ENCODE measurements at places on chromosomes 7 and 10.

- DNase-seq = no peak
Observed at GRCh38 chr7:150471886-150472285, 21.5 kb downstream of the GIMAP8 start.

DNA sequence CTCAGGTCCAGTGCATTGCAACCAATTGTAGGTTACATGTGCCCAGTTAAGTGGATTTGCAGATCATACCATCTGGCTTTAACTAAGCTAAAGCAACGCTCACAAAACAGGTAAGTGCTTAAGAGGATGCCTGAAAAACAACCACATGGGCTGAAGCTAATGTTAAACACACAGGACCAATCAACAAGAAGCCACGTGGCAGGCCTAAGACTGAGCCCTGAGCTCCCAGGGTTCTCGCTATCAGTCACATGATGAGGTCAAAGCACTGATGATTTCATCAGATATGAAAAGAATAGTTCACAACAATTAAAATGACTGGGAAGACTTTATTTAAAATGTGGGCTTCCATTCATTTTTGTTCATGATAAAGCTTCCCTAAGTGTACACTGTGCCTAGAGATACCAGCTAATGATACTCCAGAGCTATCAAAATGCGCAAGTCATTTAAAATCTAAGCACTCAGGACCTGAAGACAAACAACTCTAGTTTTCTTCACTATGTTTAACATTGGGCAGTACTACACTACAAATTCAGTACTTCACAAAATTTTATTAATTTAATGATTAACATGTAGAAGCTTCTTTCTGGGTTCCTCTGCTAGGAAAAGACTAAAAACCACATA, 90.6 kb downstream of the PIP4K2A start:
- DNase-seq = no peak

GRCh38 chr7:46784732-46785131, 797.2 kb downstream of the TNS3 start:
- DNase-seq = no peak

- DNase-seq = no peak
Observed at GRCh38 chr7:114959931-114960330, 38.0 kb downstream of the MDFIC start.

- DNase-seq = no peak
Observed at GRCh38 chr7:36396150-36396549, 6.5 kb downstream of the ANLN start.

- no peak for DNase-seq
Observed at GRCh38 chr7:108584211-108584610, 14.5 kb downstream of the DNAJB9 start.

GRCh38 chr10:77478247-77478961, 159.2 kb downstream of the KCNMA1 start:
- DNase-seq = no peak

DNA sequence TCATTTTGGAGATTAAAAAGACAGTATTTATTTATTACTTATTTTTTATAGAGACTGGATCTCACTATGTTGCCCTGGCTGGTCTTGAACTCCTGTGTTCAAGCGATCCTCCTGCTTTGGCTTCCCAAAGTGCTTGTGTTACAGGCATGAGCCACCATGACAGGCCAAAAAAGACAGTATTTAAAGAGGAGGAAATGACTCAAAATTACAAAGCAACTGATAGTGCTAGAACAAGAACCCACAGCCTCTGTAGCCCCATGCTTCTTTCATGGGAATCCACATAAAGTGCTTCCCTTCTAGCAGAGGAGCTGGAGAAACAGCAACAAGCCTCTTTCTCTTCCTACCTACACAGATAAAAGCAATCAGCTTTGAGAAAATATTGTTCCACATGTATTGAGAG, 230.7 kb upstream of the PODXL start:
- no peak for DNase-seq

DNA sequence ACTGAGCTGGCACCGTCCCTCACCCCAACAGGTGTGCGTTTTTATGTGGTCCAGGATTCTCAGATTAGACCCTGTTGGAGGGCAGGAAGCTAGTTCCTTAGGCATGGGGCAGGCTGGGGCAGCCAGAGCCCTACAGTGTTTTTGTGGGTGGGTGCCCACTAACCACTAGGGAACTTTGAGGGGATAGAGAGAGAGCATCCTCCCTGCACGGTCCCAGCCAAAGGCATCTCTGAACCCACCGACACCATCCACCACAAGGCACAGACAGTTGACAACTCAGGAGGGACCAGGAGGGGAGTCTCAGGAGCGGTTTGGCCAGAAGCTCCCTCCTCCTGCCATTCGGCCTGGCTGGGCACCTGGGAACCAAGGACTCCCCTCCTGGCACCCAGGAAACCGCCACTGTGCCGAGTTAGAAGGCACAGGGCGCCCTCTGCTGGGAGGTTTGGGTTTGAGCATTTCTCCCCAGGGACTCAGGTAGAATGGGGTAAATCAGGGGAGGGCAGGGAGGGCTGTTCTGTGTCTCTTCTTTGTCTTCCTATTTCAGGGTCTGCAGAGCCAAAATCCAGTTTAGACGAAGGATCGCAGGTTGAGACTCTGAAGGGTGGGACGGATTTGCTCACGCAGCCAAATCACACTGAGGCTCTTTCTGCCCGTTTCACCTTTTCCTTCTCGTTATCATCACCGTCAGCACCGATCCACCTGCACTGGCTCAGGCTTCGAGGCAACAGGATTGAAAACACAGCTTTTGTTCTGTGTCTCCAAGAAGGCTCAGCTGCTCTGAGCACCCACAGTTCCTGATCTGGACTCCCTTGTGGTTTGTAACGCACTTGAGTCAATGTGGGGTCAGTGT, 84.8 kb upstream of the COL13A1 start:
- DNase-seq = peak; percentile 19

- DNase-seq = no peak
Observed at GRCh38 chr7:44973610-44974401, 5.0 kb downstream of the MYO1G start.

- no peak for DNase-seq
Observed at GRCh38 chr7:142371586-142372377, 113.9 kb upstream of the PRSS58 start.

All from stimulated activated CD4-positive, alpha-beta T cell treated with anti-CD3 and anti-CD28 coated beads, TNF-alpha, amount 100 ng/mL, for 4 hours (primary cell).